Body of pancreas (tissue), 4 donors: ENCODE measurements at places on chromosomes 13 and 19. TPM values are rescaled to one million over a fixed set of nuclear protein-coding genes. Genes with fewer than 3 reads are reported as not detected.

Gene CGB2
- not detected for total RNA-seq

Gene CEACAM4
- not detected for total RNA-seq

Gene TEX29
- total RNA-seq = not detected

Gene AP1M2
- 30.6 TPM for total RNA-seq

Gene GPC5
- total RNA-seq = not detected

Gene PPP1R13L
- total RNA-seq = 32.9 TPM

Gene RUBCNL
- total RNA-seq = 2.1 TPM

Gene C19orf85
- not detected for total RNA-seq

Gene KLK14
- total RNA-seq = not detected

Gene SIAH3
- total RNA-seq = under 0.01 TPM

Gene HOMER3
- 27.5 TPM for total RNA-seq

Gene INAFM1
- 9.1 TPM for total RNA-seq

Gene PNMA8A
- total RNA-seq = 6.5 TPM

Gene HIPK4
- total RNA-seq = not detected

Gene FOXA3
- total RNA-seq = 16.3 TPM

Gene EXOC3L2
- 4.2 TPM for total RNA-seq

Gene PSG7
- not detected for total RNA-seq

Gene SYCN
- total RNA-seq = 2,614 TPM

Gene METTL21C
- not detected for total RNA-seq

Gene SLC25A23
- 49.3 TPM for total RNA-seq

Gene TMEM259
- 142 TPM for total RNA-seq

Gene SERP2
- total RNA-seq = 1.6 TPM

Gene ZNF766
- total RNA-seq = 4.9 TPM

Gene AKAP11
- 12.5 TPM for total RNA-seq

Gene EPS8L1
- total RNA-seq = 23.3 TPM

Gene GRK1
- not detected for total RNA-seq

Gene ZNF562
- total RNA-seq = 18.1 TPM

Gene SLC7A10
- total RNA-seq = 5.3 TPM

Gene CPB2
- not detected for total RNA-seq

Gene MPND
- 0.99 TPM for total RNA-seq

Gene SIGLEC5
- total RNA-seq = not detected

Gene NANOS3
- total RNA-seq = not detected

Gene SIGLEC10
- total RNA-seq = 3.9 TPM
